ENCODE measurements at places on chromosomes 5 and 9. TPM values are rescaled to one million over a fixed set of nuclear protein-coding genes. Genes with fewer than 3 reads are reported as not detected.

GRCh38 chr5:109833946-109834345 lies 144.2 kb downstream of the MAN2A1 start:
- no peaks in the 10 kb centered on the region for H3K27me3 ChIP-seq
- H3K4me3 ChIP-seq, result no peak overlapping the region
- H3K4me1 ChIP-seq, result peaks cover 11% of the 10 kb centered on the region
- H3K27ac ChIP-seq, result no peak overlapping the region

The TMEFF1 gene
- total RNA-seq, result 43.1 TPM

DNA sequence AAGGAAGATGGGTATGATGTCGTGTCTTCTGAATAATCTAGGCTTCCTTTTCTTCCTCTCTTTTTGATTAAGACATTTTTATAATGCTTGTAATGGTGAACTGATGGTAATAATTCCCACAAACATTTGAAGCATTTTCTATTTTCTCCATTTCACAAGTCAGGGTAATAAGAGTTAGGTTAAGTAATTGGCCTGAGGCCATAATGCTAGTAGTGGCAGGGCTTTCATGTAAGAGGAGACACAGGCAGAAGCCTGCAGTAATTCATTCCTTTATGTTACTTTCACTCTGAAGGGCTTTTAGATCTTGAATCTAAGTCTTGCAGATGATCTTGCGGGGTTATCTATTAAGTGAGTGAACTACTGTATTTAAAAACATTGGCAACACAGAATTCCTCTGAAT lies 374.9 kb downstream of the MAT2B start:
- H3K27ac ChIP-seq, result no peak overlapping the region
- no peaks in the 10 kb centered on the region for H3K36me3 ChIP-seq
- no peak for DNase-seq
- no peaks in the 10 kb centered on the region for H3K4me1 ChIP-seq
- no peak overlapping the region for H3K4me3 ChIP-seq
- no peaks in the 10 kb centered on the region for H3K27me3 ChIP-seq

- peaks cover 57% of the 10 kb centered on the region for H3K27me3 ChIP-seq
- peak within 1 kb of the TSS; percentile 91 for H3K27ac ChIP-seq
- peak; percentile 53 for DNase-seq
These were observed at the start of gene EDIL3 for GRCh38 chr5:84384604-84385575. Gene EDIL3, minus strand, starts transcription at chr5:84384880. Its CDS starts 506 bp downstream, at chr5:84384374.

DNA sequence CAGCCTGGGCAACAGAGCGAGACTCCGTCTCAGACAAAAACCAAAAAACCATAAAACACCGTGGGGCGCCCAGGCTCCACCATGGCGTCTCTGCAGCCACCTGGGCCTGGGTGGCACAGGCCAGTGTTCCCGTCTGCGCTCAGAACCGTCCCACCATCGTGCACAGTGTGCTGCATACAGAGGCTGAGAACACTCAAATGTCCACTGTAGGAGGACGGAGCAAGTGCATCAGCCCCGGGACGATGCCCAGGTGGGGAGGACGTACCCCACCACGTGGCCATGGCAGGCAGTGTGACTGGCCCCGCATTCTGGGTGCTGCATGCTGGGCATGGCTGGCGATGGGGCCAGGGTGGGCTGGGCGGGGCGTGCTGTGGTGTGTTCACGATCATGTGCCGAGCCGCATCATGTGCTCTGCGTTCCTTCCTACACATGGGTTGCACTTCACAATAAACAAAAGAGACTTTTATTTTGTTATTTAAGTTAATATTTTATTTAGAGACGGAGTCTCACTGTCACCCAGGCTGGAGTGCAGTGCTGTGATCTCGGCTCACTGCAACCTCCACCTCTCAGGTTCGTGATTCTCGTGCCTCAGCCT lies 37.8 kb downstream of the EXD3 start:
- H3K27me3 ChIP-seq, result no peaks in the 10 kb centered on the region
- H3K4me3 ChIP-seq, result no peak overlapping the region
- H3K27ac ChIP-seq, result no peak overlapping the region

The OR1L4 gene
- total RNA-seq, result not detected
